ENCODE measurements at places on chromosomes 2 and 18. TPM values are rescaled to one million over a fixed set of nuclear protein-coding genes. Genes with fewer than 3 reads are reported as not detected.

- ATAC-seq = no peak
Observed at GRCh38 chr2:1631292-1632001, 112.9 kb downstream of the PXDN start.

DNA sequence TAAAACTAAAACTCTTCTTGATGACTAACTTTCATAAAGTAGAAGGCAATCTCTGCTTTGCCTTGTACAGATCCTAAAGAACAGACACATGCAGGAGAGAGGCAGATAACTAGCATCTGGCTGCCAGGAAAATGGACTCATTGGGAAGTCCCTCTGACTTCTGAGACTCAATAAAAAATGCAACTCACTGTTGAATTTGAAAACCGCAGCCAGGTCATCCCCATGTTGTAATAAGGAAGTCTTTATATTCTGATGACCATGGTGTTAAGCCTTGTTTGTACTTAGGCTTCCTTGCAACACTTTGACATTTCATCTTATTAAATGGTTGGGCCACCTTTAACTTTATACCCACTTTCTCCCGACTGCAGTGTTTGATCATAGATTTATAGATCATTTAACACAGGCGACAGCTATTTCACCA, 375.1 kb upstream of the KCNH7 start:
- ATAC-seq = no peak

GRCh38 chr2:177665328-177665727, 272.8 kb downstream of the AGPS start:
- ATAC-seq = no peak

LCT gene
- not detected for total RNA-seq

FAM124B gene
- total RNA-seq = 3.4 TPM

DNA sequence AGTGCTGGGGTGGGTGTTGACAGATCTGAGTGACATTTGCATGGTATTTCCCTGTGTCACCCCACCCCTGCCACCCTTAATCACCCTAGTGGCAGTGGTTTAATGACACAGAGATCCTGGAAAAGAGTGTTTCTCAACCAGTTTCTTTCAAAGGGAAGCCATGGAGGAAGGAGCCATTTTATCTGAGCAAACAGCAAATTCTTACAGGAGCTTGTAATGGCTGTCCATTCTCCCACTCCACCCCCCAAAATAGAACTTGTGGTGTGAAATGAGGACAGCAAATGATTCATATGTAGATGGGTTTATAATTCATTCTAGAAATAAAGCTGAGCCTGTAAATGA, 51.5 kb downstream of the CDC42EP3 start:
- no peak for ATAC-seq

DNA sequence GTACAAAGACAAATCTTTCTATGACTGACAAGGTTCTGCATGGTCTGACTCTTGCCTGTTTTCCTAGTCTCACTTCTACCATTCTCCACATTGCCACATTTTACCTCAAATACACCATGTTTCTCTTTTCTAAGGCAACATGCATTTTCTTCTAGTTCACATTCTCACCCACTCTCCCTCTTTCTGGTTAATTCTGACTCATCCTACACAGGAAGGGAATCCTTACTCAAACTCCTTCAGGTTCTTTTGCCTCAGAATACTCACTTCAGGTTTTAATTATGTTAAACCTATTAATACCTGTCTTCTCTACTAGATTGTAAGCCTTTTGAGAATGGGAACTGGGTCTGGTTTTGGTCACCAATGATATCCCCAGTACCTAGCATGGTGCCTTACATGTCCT, 47.2 kb downstream of the MAP2 start:
- no peak for ATAC-seq

CCDC85A gene
- total RNA-seq = 7.0 TPM

- no peak for ATAC-seq
Observed at GRCh38 chr2:220279840-220280239, 652.4 kb downstream of the SLC4A3 start.

DNA sequence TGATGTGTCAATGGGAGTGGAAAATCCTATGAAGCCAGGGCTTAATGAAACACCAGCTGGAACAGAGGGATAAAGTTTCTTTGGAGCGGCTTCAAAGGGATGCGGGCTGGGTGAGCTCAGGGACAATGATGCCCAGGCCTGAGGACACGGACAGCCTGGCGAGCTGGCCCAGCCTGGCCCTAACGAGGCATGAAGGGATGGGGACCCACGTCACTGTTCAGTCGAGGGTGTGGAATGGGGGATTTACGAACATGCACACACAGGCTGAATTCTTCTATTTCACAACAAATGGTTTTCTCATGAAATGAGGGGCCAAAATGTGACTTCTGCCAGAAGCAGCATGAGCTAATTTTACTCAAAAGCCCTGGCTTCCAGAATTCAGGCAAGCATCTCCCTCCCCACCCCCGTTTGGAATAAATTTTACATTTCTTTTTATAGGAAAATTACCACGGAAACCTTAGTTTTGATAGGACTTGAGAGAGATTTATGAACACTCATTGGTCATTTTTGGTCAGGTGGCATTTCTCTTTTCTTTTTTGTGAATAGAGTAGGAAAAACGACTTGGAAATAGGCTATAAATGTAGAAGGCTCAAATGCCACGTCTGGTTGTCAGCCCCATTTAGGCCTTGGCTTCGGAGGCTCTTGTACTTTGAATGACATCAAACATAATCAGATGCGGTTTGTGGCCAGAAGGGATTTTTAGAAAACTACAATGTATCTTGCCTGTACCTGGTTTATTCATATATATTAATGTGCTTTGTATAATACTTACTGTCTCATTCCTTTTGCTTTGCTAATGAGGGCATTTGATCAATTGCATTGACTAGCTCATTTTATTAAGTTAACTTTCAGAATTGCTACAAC, 893.8 kb upstream of the CELF4 start:
- no peak for ATAC-seq

DNA sequence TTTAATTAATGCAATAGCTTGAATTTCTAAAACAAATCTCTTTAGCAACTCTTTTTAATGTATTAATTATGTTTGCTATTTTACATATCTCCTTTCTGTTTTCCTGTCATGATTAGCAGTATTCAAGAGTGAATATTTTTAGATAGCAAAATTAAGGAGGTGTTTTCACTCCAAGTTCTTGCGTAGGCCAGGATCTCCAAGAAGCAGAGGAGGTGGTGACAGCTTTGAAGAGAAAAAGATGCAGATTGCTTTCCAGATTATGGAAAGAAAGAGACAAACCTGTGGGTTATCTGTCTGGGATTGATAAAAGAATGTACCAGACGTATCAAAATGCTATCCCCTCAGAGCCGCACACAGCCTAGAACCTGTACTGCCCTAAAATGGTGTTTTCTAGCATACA, 163.5 kb upstream of the FAM98A start:
- ATAC-seq = no peak

DNA sequence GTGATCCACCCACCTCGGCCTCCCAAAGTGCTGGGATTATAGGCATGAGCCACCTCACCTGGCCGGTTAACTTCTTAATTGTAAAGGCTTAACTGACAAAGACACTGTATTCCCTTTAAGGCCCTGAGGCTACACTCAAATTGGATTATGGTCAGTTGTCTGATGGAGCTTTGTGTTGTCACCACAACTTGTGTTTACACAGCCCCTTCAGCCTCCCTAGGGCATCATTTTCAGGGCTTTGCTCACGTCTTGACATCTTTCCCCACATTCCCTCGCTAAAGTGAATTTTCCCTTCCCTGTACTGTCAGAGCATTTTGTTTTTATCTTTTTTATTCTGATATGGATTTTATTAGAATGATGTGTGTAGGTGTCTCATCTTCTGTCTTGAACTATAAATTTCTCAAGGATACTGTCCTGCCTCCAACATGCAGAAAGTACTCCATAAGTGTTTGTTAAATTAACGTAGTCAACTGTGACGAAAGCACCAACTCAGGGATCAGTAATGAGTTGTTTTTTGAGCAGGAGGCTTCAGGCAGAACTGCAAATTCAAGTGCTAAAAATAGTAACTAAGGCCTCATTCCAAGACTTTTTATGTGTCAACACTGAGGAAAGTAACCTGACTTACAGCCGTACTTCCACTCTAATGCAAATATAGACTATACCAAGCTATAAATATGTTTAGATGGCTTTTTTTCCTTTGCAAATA, 77.1 kb upstream of the NARS1 start:
- ATAC-seq = peak; percentile 48

GRCh38 chr2:25957743-25958142, 24.6 kb downstream of the KIF3C start:
- ATAC-seq = no peak

DNA sequence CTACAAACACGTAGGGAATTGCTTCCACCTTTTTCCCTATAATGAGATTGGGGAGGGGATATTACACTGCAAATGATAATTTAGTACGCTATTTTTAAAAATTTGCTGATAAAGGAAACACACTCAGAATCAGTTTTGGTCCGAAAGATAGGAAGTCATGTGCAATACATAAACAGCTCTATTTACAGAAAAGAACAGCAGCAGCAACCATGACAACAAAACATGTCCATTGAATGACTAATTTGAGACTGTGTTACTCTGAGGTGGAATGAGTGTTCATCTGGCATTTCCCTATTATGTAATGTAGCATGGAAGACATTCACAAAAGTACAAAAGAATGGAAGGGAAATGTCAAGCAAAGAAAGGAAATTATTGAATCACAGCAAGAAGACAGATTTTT, 337.2 kb downstream of the NBAS start:
- ATAC-seq = no peak

- no peak for ATAC-seq
Observed at GRCh38 chr2:165766326-165766927, 27.6 kb downstream of the GALNT3 start.

RBKS gene
- 0.81 TPM for total RNA-seq
